G401 (cell line): ENCODE measurements at places on chromosomes 7 and 10.
A peak's percentile ranks its signal among the peaks of the same experiment; 100 is the strongest.

- no peak for DNase-seq
Measured at GRCh38 chr10:23205972-23206642, 14.0 kb downstream of the PTF1A start.

GRCh38 chr7:26216049-26216448, 14.5 kb downstream of the CBX3 start:
- no peak for DNase-seq

DNA sequence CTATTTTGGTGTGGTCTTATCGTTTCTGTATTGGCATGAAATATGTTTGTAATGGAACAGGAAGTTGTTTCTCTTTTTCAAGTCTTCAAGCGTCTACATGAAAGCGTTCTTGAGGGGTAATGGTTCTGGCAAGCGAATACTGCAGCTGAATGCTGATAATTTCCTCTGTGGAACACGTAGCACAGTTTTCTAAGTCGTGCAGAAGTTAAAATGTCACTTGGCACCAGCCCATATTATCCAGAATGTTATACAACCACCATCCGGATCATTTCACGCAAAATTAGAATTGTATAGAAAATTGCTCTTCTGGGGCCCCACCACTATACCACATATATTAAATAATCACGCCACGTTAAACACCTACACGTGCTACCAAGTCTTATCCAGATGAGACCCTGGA, 354.3 kb downstream of the CALN1 start:
- DNase-seq: no peak

DNA sequence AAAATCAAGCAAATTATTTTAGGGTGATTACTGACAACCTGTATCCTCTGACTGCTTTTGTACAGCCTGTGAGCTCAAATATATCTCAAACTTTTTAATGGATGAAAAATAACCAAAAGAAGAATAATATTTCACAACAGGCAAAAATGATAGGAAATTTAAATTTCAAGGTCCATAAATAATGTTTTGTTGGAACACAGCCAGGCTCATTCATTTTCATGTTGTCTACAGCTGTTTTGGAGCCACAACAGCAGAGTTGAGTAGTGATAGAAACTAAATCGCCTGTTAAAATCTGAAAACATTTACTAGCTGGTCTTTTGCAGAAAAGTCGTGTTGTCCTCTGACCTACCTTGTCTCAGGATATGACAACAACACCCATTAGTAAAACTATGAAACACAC, 75.9 kb downstream of the GLI3 start:
- no peak for DNase-seq

DNA sequence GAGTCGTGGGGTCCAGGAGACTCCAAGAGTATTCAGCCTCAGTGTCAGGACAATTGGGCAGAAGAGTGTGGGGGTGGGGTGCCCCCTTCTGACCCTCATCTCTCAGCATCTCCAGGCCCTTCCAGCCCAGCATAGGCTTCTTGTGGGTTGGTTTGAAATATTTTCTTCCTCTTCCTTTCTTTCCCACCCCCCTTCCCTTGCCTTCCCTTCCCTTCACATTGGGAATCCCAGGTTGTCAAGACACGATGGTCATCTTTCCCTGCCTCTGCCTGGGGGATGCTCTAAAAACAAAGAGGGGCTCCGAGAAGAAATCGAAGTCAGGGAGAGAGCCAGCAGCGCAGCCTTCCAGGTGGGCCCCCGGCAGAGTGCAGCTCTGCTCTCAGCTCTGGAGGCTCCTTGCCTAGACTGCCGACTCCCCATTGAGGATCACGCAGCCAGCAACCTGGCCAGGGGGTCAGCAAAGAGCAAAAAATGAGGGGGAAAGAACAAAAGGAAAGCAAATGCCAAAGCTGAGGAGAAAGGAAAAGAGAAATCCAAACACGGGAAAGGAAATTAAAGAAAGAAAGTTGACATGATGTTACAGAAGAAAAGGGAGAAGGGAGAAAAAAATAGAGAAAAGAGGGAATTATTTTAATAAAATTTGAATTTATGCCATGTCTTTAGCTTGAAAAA, 1.5 kb downstream of the PAX2 start:
- DNase-seq: no peak

DNA sequence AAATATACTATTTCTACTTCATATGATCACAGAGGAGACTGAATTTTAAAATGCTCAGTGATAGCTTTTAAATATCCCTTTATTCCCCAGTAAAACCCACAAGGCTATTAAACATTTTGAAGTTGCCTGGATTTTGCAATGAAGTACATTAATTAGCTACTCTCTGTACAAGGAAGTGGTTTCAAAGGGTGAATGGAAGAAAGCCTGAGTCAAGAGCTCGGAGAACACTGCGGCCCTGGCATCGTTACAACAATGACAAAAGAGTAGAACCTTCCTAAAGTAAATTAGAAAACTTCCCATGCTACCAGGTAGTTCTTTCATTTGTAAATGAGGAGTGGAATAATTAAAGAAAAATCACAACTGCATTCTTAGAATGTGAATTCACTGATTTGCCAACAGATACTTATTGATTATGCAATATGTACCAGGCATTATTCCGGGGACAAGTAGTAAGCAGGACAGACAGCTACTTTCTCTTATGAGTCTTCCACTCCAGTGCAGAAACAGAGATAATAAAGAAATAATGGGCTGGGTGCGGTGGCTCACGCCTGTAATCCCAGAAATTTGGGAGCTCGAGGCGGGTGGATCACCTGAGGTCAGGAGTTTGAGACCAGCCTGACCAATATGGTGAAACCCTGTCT, 63.0 kb downstream of the ZNF22 start:
- DNase-seq: no peak

- DNase-seq: peak; percentile 41
Measured at GRCh38 chr7:13321316-13321715, 633.9 kb downstream of the ARL4A start.

- no peak for DNase-seq
Measured at GRCh38 chr10:131000743-131001142, 310.8 kb downstream of the TCERG1L start.

DNA sequence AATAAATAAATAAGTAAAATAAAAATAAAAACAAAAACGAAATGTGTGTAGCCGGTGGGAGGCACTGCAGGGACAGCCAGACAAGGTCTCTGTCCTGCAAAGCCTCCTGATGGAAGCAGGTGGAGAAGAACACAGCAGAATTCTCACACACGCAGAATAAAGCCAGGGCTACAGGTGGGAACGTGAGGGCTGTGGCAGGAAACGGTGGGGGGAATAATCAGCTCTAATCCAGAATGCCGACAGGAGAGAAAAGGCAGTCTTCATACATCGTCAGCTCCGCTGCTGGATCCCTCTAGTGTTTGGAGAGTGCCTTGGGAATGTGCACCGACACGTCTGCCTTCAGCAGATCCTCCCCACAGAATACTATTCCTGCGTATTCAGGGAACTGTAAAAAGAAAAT, 6.8 kb upstream of the SNX8 start:
- DNase-seq: peak; percentile 18

DNA sequence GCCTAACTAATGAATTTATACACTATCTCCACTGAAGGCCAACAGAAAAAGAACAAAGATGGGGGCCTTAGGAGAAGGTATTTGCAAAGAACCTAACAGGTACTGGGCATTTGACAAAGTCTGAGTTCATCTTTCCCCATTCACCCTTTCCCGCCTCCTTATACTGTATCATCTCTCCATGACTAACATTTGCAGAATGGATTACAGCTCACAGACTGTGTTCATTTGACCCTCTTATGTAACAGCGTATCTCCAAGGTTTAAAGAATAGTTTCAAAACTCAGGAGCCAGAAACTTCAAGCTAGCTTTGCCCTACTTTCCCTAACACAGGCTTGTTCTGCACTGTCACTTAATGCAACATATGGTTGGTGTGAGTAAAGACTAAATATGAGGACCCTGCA, 238.7 kb upstream of the CELF2 start:
- no peak for DNase-seq

DNA sequence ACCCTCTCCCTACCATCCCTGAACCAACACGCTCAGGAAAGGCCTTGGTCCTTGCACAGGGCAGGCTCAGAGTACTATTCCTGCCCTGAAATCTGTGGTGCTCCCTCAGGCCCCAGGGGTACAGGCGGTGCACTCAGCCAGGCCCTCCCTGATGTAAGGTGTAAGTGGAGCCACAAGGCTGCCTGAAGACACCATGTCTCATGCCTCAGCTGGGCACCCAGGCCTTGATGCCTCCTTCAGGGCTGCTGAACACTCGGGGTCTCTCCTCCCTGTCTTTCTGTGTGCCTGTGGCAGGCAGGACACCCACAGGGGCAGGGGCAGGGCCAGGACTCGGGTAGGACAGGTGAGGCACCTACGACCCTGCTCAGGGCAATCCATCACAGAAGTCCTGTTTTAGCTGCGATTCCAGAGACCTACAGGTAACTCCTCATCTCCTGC, 22.9 kb upstream of the ANTXRL start:
- no peak for DNase-seq

- DNase-seq: no peak
Measured at GRCh38 chr7:3533040-3533439, 232.0 kb downstream of the SDK1 start.

DNA sequence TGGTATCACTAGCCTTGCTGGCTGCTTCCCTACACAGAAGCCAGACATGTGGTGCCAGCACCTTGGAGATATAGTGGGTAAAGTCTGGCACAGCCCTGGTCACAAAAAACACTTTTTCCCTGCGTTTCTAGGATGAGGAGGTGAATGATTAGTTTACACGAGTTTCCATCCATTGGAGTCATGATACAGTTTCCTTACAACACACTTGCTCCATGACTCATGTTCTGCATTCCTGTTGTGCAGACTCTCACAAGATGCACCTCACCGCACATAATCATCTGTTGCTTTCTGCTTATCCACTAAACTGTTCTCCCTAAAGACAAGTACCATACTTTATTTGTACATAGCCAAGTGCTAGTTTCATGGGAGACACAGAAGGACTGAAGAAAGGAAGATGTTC, 747.1 kb upstream of the GALNT17 start:
- DNase-seq: no peak

GRCh38 chr10:16948361-16948760, 131.1 kb upstream of the RSU1 start:
- DNase-seq: no peak

DNA sequence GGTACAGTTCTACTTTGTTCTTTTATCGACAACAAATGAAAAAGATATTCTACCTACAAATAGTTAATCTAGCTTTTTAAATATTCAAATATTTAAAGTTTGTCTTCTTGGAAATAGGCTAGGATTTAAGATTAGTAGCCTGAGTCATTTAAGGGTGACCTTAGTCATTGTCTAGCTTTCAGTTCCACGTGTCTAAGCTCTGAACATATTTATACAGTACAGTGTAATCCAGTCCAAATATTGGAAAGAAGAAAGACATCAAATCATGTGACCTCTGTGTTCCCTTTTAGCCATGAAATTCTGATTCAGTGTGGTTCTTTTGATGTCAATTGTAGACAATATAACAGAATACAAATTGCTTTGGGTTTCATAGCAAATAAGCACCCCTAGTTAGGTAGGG, 121.1 kb downstream of the MALRD1 start:
- no peak for DNase-seq

- no peak for DNase-seq
Measured at GRCh38 chr10:31937371-31937770, 8.7 kb upstream of the ARHGAP12 start.

DNA sequence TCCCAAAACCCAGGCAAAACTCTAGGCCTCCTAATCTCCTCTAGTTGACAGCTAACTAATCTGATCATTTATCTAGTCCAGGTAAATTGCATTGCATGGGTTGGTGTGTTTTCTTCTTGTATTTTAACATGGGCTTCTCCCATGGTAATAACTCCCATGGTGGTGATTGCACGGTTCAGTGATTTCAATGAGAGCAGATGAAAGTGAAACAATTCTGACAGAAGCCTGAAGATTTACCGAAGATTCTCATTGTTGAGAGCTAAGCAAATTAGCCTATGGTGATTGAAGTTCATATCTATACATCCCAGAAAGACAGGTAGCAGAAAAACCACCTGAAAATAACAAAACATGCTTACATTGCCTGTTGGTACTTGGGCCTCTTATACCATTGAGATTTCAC, 26.6 kb upstream of the LIPN start:
- DNase-seq: no peak

GRCh38 chr7:67484244-67484751, 487.7 kb downstream of the TYW1 start:
- DNase-seq: peak; percentile 76

DNA sequence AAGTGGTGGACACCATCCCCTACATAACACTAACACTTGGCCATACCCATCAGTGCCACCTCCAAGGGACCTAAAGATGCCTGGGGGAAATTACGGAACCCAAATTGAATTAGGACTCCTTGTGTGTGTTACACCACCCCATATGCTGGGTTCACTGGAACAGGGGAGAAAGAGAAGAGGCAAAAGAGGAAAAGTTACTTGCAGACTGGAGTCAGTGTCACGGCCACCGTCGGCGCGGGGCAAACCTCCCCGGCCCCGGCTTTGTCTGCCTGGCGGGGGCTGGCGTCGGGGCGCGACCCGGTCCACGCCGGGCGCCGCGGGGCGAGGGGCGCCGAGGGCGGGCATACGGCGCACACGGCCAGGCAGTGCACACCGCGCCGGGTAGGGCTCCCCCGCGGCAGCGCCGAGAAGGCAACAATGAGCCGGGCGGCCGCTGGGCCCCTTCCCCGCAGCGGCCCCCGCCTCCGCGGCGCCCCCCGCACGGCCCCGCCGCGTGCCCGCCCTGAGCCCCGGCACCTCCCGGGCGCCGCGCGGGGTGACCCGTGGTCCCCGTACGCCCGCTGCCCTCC, 171.1 kb downstream of the FAM107B start:
- peak; percentile 58 for DNase-seq

DNA sequence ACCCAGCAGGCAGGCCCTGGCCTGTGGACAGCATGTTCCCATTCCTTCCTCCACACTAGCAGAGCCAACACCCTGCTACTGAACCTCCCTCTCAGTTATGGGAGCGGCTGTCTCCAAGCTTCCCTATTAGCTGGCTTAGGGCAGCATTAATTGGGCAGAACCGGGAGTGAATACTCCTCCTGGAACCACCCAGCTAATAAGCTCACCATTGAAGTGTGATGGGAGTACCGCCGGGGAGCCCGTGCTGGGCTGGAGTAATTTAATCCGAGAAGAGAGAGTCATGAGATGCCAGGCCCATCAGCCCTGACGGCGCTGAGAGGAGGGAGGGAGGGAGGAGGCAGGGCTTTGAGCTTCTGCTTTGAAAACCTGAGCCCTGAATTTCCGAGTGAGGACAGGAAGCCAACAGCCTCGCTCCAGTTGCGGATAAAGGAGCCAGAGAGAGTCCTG, 31.8 kb upstream of the ELFN1 start:
- no peak for DNase-seq

DNA sequence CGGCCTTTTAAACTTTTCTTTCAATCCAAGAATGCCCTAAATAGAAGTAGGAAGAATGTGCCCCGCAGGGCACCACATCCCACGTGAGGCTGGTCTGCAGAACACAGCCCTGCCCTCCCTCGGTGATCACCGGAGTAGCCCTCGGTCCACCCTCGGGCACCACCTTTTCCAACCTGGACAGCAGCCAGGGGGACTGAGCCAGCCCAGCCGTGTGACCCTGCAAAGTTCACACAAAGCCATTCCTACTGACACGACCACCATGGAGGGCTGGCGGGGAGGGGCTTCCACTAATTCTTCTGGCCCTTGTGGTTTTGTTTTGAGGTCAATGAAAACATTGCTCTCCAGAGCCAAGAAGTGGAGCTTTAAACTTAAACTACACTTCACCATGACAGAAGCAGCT, 132.2 kb downstream of the TCERG1L start:
- DNase-seq: no peak
